Ureter (tissue), 1 donor: ENCODE measurements at places on chromosomes 1 and 21. TPM values are rescaled to one million over a fixed set of nuclear protein-coding genes. Genes with fewer than 3 reads are reported as not detected.

DNA sequence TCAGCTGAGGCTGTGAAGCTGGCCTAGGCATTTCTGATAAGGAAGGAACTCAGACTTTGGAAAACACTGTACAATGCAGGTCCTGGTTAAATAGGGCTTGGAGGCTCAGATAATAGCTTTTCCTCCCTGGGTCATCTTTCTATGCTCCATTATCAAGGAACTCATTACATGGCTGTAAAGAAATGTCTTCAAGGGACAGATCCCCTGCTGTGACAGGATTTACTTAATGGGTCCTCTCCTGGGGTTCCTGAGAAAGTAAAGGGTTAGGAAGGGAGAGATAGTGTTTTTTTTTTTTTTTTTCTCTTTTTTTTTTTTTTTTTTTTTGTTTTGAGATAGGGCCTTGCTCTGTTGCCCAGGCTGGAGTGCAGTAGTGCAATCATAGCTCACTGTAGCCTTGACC is 14.1 kb upstream of the SVBP start:
- no peak for DNase-seq

DNA sequence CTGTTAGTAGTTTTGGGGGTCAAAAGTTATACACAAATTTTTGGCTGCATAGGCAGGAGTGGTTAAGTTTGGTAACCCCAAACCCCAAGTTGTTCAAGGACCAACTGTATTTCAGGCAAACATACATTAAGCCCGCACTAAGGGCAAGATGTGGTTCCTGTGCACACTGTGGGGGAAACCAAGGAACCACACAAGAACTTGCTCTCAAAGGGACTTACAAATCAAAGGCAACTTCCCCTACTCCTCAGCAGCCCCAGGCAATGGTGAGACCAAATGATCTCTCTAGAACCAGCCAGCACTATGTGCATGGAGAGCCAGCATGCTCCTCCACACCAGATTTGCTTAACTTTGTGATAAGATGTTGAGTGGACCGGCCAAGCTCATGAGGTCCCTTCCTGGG is 35.3 kb downstream of the PACC1 start:
- DNase-seq, result no peak

- DNase-seq, result no peak
Measured at GRCh38 chr1:167149793-167150491, 56.1 kb downstream of the STYXL2 start.

GRCh38 chr21:38440746-38441145 is 57.5 kb downstream of the ERG start:
- no peak for DNase-seq

DNA sequence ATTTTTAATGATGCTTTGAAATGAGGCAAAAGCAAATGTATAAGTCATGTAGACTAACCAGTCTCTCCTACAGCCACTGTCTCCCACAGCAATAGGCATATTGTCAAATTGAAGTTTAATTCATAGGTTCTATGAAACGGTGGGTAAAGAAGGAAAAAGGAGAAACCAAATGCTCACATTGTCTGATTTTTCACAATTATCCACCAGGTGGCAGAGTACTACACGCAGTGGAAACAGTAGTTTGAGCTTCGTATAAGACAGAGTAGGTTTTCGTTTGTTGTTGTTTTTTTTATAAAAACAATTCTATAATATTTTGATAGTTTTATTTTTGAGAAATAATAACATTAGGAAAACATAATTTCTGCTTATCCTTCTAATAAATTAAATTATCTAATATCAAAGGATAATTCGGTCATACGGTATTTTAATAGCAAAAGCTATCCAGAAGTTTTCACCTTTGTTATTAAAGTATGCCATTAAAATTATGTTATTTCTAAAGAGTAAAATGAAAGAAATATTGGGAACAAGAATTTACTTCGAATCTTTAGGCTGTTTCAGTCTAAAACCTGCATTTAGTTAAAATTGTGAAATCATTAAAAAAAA is 39.1 kb downstream of the TYW3 start:
- no peak for DNase-seq

DNA sequence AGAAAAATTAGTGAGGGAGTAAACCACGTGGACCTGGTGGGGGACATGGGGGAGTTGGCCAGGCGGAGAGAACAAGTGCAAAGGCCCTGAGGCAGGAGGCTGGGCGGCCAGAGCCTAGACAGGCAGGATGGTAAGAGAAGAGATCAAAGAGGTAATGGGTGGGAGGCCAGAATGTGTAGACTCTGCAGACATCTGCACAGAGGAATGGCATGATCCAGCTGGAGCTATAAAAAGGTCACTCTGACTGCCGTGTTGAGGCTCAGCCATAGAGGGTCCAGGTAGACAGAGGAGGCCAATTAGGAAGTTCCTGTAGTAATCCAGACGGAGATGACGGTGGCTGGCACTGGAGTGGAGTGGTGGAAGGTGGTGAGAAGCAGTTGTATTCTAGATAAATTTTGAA is 3.6 kb downstream of the H6PD start:
- no peak for DNase-seq

DNA sequence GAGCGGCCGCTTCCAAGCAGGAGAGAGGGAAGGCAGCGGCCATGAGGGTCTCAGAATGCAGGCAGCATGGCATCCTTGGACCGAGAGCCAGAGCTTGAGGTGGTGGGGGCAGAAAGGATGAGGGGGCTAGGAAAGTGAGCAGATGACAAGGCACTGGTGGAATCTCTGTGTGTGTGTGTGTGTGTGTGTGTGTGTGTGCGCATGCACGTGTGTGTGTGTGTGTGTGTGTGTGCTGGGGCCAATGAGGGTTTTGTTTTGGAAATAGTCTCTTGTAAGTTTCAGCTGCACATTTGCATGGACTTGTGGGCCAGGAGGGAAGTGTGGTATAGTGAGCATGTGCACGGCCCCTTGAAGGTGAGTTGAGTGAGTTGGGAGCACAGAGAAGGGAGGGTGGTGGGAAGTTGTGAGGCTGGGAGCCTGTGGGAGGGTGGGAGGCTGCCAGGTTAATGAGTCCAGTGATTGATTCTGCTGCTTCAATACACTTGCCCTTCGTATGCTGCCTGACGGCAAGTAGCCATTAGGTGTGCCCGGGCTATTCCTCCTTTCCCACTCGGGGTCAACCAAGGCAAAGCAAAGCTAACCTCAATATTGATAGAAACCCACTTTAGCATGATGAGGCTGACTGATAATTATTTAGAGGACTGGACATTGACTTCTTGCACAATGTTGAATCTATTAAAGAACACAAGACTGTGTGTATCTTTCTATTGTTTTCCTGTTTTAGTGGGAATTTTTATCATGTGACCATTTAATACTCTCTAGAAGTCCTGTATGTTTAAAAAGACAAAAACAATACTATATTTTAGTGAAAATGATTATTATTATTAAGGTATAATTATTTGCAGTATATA is 80.3 kb downstream of the PROX1 start:
- DNase-seq, result no peak

DNA sequence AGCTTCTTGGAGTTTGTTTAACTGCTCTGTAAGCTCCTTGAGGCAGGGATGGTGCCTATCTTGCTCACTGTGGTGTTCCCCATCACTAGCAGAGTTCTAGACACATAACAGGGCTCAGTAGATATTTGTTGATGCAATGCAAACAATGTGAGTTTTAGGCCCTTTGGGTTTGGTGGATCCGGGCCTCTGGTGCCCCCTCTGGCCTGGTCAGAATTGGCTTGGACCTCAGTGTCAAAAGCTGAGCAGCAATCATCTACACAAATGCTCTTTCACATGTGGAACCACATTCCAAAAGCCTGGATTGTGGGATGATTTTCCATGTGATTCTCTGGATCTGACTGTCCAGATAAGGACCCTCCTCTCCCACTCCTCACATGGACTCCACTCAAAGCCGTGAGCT is 53.4 kb upstream of the BCAR3 start:
- no peak for DNase-seq

DNA sequence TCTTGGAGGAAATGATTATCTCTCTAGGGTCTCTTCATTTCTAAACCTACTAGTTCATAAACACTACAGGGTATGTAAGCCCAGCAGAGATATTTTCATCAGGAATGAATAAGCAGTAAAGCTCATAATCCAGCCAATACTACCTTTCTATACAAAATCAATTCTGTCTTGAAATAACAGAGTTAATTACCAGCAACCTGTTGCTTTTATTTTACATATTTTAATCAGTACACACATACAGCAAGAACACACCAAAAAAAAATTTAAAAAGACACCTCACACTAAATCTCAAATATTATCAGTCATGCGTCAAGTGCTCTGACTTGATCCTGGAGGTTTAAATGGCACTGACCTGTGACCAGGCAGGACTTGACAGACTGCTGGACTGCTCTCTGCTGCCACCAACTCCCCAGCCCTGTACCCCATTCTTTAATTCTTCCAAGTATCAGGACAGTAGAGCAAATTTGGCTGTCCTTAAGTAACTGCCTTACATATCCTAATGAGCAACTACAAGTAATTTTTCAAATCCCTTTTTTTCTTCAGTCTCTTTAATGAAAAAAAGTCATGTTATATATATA is 98.5 kb downstream of the CDC42BPA start:
- DNase-seq, result no peak

- DNase-seq, result no peak
Measured at GRCh38 chr1:114502080-114502479, 8.9 kb downstream of the TRIM33 start.

The C1orf115 gene
- total RNA-seq, result 13.1 TPM

The TRIM17 gene
- 22.6 TPM for total RNA-seq
